ENCODE measurements at places on chromosomes 1 and 21.

DNA sequence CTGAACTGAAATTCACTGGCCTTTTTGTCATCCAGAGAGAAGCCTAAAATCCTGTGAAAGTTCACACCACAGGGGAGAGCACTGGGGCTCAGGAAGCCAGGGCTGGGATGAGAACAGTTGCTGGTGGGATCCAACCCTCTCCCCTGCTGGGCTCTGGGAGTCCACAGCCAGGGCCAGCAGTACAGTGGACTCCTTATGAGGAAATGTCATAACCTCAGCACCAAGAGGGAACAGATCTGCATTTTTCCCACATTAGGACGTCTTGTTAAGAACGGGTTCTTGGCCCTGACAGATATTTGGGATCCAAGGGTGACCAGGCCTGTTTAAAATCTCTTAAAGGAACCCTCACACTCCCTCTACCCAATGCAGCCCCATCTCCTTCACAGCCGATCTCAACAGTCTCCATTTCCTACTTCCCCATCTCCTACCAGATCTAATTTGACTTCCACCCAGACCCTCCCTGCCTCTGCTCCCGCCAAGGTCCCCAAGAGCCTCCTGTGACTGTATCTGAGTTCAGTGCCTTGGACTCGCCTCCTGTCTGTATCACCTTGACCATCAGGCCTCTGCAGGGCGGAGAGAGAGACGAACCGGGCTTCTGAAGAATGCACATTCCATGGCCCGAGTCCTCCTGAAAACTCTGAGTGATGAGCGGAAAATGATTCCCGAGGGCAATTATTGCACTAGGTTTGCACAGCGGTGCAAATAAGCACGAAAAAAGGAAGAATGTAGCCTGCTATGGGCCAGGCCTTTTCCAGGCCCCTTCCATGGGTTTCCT lies 159.9 kb downstream of the TRABD2B start:
- DNase-seq = no peak

DNA sequence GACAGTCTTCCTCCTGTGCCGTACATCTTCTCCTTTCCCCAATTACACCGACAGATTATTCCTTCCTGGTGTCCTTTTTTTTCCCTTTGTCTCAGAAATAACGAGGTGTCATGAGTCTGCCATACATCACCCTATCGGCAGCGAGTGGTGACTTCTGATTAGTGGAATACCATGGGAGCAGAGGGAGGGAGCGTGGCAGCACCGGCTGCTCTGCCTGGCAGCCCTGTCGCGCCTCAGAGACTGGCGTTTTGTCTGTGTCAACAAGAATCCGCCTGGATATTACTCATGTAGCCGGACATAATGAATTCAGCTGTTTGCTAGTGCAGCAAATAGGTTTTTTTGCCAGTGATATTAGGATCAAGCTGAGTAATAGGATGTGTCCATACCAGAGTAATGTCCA lies 51.8 kb downstream of the UTP25 start:
- no peak for DNase-seq

- no peak for DNase-seq
Observed at GRCh38 chr1:204142032-204142974, 9.5 kb downstream of the ETNK2 start.

GRCh38 chr1:244414543-244414942 lies 37.2 kb downstream of the ADSS2 start:
- DNase-seq = no peak

DNA sequence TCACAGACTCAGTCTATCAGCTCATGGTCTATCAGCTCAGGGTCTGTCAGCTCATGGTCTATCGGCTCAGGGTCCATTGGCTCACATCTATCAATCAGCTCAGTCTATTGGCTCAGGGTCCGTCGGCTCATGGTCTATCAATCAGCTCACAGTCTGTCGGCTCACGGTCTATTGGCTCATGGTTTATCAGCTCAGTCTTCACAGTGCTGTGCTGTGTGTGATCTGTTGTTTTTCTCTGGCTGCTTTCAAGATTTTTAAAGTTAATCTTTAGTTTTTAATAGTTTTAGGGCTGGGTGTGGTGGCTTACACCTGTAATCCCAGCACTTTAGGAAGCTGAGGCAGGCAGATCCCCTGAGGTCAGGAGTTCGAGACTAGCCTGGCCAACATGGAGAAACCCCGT lies 14.4 kb downstream of the C1orf159 start:
- DNase-seq = no peak

DNA sequence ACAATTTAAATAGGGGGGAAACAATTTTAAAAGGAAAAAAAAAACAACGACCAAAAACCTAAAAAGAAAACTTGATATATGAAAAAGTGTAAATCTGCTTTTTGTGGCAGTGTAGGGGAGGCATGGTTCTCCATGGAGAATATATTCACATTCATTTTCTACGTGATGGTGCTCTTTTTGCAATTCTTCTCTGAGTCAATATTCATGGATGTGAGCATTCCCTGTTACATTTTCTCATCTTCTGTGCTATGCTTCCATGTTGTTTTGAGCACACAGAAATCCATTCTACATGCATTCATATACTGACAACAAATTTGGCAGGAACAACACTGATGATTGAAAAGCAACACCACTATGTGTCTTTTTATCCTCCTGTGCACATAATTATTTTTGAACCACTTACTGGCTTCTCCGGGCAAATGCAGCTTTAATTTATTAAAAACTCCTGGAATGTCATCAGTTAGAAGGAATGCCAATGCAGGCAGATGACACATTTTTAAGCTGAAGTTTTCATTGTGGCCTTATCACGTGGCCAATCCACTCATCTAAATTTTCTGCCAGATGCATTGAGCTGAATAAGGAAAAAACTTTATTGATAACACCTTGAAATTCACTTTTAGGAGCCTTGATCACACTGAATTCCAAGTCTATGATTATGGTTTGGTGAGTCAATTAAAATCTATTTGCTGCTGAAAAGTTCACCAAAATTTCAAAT lies 590.6 kb downstream of the NUF2 start:
- no peak for DNase-seq

- DNase-seq = no peak
Observed at GRCh38 chr1:30257322-30257721, 466.1 kb downstream of the MATN1 start.

- no peak for DNase-seq
Observed at GRCh38 chr1:163442895-163443294, 121.1 kb downstream of the NUF2 start.

DNA sequence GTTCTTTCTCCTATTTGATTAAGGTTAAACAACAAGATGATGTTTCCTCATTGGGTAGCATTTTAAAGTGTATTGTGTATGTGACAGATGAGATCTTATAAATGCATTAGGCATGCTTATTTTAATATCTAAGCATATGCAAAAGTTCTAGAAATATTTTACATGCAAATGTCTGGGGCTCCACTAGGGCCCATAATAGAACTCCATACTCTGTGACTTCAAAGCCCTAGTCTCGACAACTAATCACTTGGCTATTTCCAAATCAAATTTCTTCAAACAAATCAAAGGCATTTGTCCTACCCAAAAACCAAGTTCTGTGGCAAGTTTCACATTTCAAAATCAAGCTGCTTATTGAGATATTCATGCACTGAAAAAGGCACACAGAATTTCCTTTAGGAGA lies 385.6 kb upstream of the ST6GALNAC5 start:
- no peak for DNase-seq
